ENCODE measurements at places on chromosomes 12 and 14. TPM values are rescaled to one million over a fixed set of nuclear protein-coding genes. Genes with fewer than 3 reads are reported as not detected.
A peak's percentile ranks its signal among the peaks of the same experiment; 100 is the strongest.

- peak; percentile 23 for DNase-seq
Measured at GRCh38 chr12:1807087-1807860, 13.1 kb upstream of the LRTM2 start.

DNA sequence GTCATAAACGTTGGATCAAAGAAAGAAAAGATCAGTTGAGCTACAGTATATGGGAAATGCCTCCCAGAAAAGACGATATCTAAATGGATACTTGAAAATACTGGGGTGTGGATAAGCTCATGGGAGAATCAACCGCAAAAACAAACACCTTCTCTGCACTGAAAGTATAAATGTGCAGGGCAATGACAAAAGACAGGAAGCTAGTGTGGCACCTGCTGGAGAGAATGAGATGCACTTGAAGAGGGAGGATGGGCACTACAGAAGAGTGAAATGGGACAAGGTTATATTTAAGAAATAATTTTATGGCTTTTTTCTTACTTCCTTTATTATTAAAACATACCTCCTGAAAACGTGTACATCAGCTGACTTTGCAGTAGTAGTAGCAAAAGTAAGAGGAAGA, 153.7 kb downstream of the PRKD1 start:
- DNase-seq: no peak

GRCh38 chr14:69531135-69531534, 43.5 kb downstream of the CCDC177 start:
- no peak for DNase-seq

DNA sequence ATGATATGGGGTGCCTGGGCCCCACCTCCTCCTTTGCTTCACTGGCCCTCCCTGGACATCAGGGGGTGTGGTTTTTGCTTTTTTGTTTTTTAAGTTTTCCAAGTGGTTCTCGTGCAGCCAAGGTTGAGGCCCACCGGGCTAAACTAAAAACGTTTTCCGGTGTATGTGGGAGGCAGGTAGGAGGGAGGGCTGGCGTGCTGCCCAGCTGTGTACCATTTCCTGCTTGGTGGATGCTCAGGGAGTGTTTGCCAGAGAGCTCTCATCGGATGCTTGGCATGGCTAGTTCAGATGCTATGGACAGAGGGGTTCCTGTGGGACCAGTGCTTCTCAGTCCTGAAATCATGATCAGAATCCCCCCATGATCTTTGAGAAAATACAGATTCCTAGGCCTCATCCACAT, 246.4 kb downstream of the CACNA1C start:
- DNase-seq: no peak

- DNase-seq: no peak
Measured at GRCh38 chr12:4899364-4899763, 10.3 kb upstream of the KCNA1 start.

- no peak for DNase-seq
Measured at GRCh38 chr12:13154027-13154538, 42.4 kb upstream of the EMP1 start.

GRCh38 chr12:2413999-2414792, 361.4 kb downstream of the CACNA1C start:
- no peak for DNase-seq

DNA sequence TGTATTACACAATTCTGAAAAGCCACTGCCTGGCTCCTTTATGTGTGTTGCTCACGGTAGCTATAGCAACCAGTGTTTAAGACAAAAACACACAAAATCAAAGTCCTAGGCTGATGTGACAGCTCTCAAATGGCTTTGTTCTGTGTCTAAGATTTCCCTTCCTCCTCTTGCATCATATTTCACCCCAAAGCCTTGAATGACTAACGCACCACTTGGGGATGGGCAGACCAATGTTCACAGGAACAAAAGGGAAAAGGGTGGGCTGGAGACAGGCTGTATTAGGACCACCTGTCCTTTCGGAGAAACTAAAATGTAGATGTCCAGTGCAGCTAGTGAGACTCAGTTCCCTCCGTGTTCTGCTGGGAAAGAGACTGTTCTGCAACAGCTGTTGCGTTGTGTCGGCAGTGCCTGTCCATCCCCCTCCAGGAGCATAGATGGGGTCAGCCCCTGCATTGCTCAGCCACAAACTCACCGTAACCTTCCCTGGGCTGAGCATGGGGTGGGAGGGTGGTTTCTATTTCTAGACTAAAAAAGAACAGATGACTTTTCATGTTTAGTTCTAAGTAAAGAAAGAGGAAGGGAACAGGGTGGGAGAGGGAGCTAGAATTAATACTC, 26.8 kb upstream of the DAAM1 start:
- no peak for DNase-seq

GRCh38 chr14:68632054-68632895, 160.6 kb downstream of the ZFP36L1 start:
- peak; percentile 70 for DNase-seq

- DNase-seq: no peak
Measured at GRCh38 chr12:106178562-106178961, 39.8 kb upstream of the NUAK1 start.

JPH4 gene
- total RNA-seq: 0.20 TPM

All from right cardiac atrium (tissue), 5 donors.